BE2C (cell line): ENCODE measurements at places on chromosomes 12 and 14.

DNA sequence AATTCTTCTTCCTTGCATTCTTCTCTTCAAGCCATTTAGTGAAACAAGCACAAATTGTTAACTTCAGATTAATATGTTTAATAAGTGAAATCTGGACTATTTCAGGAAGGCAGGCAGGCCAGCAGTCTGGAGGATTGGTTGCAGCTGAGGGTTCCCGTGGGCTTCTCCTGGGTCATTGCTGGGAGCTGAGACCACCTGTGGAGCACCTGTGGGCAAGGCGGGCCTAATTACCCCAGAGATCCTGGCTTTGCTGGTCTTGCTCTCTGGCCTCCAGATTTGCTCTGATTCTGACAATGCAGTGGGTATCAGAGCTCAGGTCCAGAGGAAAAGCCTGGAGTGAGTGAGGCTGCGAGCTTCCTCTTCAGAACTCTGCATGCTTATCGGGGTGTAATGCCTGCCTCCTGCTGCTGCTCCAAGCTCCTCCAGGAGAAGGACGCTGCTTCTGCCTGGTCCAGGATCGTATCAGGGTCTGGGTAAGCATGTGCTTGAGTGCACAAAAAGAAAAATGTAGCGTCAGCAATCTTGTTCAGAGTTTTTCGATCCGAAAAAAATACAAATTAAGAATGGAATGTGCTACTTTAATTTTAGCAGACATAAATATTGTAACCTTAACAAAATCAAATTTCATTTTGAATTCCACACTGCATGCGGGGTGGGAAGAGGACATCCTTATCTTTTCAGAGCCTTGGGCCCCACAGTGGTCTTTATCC, 93.8 kb downstream of the TMEM30B start:
- no peak for DNase-seq

GRCh38 chr14:53964249-53964648, 7.6 kb upstream of the BMP4 start:
- no peak for DNase-seq

DNA sequence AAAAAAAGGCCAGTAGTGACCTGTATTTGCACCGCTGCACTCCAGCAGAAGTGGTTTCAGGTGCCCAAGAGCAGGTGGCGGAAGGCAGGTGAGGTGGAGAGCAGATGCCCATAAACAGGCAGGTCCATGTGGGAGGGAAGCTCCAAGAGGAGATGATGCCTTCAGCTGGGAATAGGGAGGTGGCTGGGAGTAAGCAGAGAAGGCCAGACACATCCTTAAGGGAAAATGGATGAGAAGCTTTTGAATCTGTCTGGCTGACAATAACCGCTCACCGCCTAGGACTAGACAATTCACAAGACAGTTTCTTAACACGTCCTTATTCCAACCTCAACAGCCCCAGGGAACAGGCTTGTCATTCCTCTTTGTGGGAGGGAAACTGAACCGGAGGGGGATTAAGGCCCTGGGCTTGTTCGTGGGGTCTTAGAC, 43.9 kb upstream of the PLEKHG6 start:
- no peak for DNase-seq

- DNase-seq, result no peak
Observed at GRCh38 chr12:48037267-48037915, 33.1 kb upstream of the COL2A1 start.
